K562 (cell line): ENCODE measurements at places on chromosomes 12 and 14. TPM values are rescaled to one million over a fixed set of nuclear protein-coding genes. Genes with fewer than 3 reads are reported as not detected.
A peak's percentile ranks its signal among the peaks of the same experiment; 100 is the strongest.

The FAM181A gene
- not detected in 2 replicates for total RNA-seq

DNA sequence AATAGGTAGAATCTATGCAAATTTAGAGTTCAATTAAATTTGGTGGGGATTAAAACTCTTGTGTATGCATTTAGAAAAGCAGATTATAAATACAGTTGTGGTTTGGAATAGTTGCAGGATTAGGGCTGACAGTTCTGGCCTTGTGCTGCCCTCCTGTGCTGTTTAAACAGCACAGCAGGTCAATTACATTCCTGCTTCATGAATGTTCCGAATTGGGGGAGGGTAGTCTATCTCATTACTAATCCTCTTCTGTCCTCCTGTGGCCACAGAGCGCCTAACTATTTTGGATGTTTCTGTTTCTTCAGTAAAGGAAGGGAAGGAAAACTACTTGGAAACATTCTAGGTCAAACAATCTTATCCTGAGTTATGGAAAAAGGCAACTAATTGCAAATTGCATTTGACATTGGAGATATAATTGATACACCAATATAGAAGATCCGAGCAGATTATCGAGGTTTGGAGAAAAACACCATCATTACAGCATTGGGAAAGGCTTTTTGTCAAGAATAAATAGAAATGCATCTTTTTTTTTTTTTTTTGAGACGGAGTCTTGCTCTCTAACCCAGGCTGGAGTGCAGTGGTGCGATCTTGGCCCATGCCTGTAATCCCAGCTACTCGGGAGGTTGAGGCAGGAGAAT lies 8.7 kb upstream of the GPR19 start:
- H3K4me3 ChIP-seq: no peak overlapping the region
- H3K27me3 ChIP-seq: no peaks in the 10 kb centered on the region
- H3K36me3 ChIP-seq: no peaks in the 10 kb centered on the region
- H3K27ac ChIP-seq: no peak overlapping the region
- peak; percentile 67 for DNase-seq

GRCh38 chr12:132584429-132584828 lies 26.0 kb downstream of the LRCOL1 start:
- peaks cover 11% of the 10 kb centered on the region for H3K27me3 ChIP-seq
- no peak overlapping the region for H3K4me3 ChIP-seq
- DNase-seq: no peak
- no peak overlapping the region for H3K27ac ChIP-seq

DNA sequence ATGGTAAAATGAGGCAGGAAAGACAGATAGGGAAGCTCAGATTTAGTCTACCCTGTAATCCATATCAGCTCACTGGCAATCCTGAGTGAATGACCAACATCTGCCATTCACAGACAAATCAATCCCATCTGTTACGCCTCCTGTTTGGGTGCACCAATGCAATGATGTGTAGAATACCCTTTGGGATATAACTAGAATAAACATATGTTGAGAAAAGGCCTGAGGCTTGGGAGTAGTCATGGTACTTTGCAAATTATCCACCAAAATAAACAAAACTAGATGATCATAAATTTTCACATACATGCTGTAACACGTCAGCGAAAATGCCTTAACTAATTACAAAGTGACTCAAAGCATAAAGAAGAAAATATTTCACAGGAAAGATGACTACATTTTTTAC lies 78.8 kb downstream of the KCNC2 start:
- H3K27ac ChIP-seq: no peak overlapping the region
- H3K4me3 ChIP-seq: no peak overlapping the region
- no peaks in the 10 kb centered on the region for H3K36me3 ChIP-seq

GRCh38 chr12:28237423-28237822 lies 47.2 kb downstream of the CCDC91 start:
- H3K4me1 ChIP-seq: 0 out of 2 replicates have a peak, but pooled peaks cover 4% of the 10 kb centered on the region
- DNase-seq: no peak
- H3K27ac ChIP-seq: no peak overlapping the region
- H3K27me3 ChIP-seq: no peaks in the 10 kb centered on the region
- H3K4me3 ChIP-seq: no peak overlapping the region
- peaks cover 4% of the 10 kb centered on the region; the same call in 1 of the 3 replicates for H3K36me3 ChIP-seq

The ANO4 gene
- total RNA-seq: not detected in 2 replicates

- no peak overlapping the region for H3K4me3 ChIP-seq
- DNase-seq: no peak
- no peaks in the 10 kb centered on the region for H3K36me3 ChIP-seq
Measured at GRCh38 chr14:89620436-89620835, 203.4 kb upstream of the FOXN3 start.

DNA sequence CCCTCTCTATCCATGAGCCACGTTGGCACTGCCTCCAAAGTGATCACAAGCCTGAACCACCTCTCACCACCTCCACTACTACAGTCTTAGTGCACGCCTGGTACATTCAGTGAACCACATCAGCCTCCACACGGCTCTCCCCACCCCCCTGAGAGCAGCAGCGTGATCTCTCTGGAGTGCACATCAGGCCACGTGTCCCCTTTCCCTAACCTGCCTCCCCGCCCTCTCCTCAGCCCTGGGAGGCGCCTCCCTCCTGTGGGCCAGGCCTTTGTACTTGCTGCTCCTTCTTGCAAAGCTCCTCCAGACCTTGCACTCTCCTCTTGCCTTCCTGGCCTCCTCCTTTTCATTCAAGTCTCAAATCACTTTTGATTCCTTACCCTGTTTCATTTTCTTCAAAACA lies 49.8 kb downstream of the SLC6A12 start:
- no peak overlapping the region for H3K27ac ChIP-seq
- H3K4me1 ChIP-seq: no peaks in the 10 kb centered on the region
- DNase-seq: no peak
- H3K27me3 ChIP-seq: peaks cover 7% of the 10 kb centered on the region; the same call in 1 of the 3 replicates
- no peak overlapping the region for H3K4me3 ChIP-seq

DNA sequence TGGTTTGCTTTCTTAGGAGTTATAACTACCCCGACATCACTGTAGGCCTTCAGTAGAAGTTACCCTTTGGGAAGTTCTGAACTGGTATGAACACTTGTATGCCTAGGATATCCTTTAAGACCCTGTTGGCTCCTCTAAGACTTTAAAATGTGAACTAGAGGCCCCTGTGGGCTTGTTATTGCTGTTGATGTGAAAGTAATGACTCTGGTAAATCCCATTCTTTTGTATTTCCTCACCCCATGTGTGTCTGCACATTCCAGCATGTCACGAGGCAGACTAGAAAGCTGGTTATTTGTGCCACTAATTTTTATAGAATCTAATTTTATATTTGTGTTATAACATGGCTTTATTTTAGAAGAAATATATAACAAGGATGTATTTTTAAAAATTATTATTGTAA lies 48.9 kb downstream of the SERPINA10 start:
- H3K4me1 ChIP-seq: no peaks in the 10 kb centered on the region
- H3K4me3 ChIP-seq: no peak overlapping the region
- DNase-seq: no peak
- H3K36me3 ChIP-seq: no peaks in the 10 kb centered on the region
- no peak overlapping the region for H3K27ac ChIP-seq
- H3K27me3 ChIP-seq: no peaks in the 10 kb centered on the region

GRCh38 chr12:29023436-29024076 lies 125.5 kb upstream of the FAR2 start:
- no peaks in the 10 kb centered on the region for H3K27me3 ChIP-seq
- H3K4me1 ChIP-seq: no peaks in the 10 kb centered on the region
- no peak overlapping the region for H3K27ac ChIP-seq
- DNase-seq: no peak

DNA sequence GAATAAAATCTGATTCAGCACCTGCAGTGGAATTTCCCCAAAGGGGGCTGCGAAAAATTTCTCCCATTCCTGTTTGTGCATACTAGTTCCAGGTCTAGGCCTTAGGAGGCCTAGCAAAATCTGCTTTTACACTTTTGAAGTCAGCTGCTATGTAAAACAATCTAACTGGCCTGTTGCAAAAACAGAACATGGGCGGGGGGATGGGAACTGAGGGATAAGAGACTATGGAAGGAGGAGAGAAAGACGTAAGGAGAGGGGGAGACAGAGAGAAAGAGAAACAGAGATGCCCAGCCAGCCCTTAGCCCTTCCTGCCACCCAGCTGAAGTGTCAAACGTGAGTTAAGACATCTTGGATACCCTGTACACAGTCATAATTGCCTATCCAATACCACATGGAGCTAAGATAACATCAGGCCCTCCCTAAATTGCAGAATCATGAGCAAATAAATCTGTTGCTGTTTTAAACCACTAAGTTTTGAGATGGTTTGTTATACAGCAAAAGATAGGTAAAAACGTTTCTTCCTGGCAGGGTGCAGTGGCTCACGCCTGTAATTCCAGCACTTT lies 45.6 kb downstream of the SPTLC2 start:
- no peak overlapping the region for H3K27ac ChIP-seq
- DNase-seq: no peak
- no peaks in the 10 kb centered on the region for H3K4me1 ChIP-seq
- no peak overlapping the region for H3K4me3 ChIP-seq
- H3K27me3 ChIP-seq: no peaks in the 10 kb centered on the region
- peaks cover 26% of the 10 kb centered on the region; the same call in 1 of the 3 replicates for H3K36me3 ChIP-seq

GRCh38 chr12:13425766-13426165 lies 229.2 kb downstream of the EMP1 start:
- H3K36me3 ChIP-seq: no peaks in the 10 kb centered on the region
- H3K27me3 ChIP-seq: no peaks in the 10 kb centered on the region
- H3K27ac ChIP-seq: no peak overlapping the region
- H3K4me3 ChIP-seq: no peak overlapping the region
- H3K4me1 ChIP-seq: no peaks in the 10 kb centered on the region
- DNase-seq: no peak

The IL26 gene
- not detected in 2 replicates for total RNA-seq

GRCh38 chr14:34723867-34724266 lies 9.5 kb upstream of the CFL2 start:
- H3K4me1 ChIP-seq: no peaks in the 10 kb centered on the region
- no peak overlapping the region for H3K4me3 ChIP-seq
- H3K27me3 ChIP-seq: no peaks in the 10 kb centered on the region
- DNase-seq: no peak
- no peak overlapping the region for H3K27ac ChIP-seq

GRCh38 chr14:73339846-73340595 lies 102.7 kb downstream of the PAPLN start:
- H3K27me3 ChIP-seq: no peaks in the 10 kb centered on the region
- peaks cover 2% of the 10 kb centered on the region; the same call in 1 of the 2 replicates for H3K4me1 ChIP-seq
- no peak overlapping the region for H3K4me3 ChIP-seq
- H3K36me3 ChIP-seq: no peaks in the 10 kb centered on the region; the same call in 2 of the 3 replicates
- DNase-seq: no peak
- no peak overlapping the region for H3K27ac ChIP-seq

GRCh38 chr12:113268136-113268535 lies 46.9 kb downstream of the TPCN1 start:
- no peak for DNase-seq
- peaks cover 42% of the 10 kb centered on the region; the same call in 2 of the 3 replicates for H3K36me3 ChIP-seq
- H3K27ac ChIP-seq: no peak overlapping the region
- peaks cover 16% of the 10 kb centered on the region for H3K4me1 ChIP-seq
- H3K27me3 ChIP-seq: no peaks in the 10 kb centered on the region

- no peak overlapping the region for H3K4me3 ChIP-seq
- no peak overlapping the region for H3K27ac ChIP-seq
- 0 out of 3 replicates have a peak, but pooled peaks cover 5% of the 10 kb centered on the region for H3K4me1 ChIP-seq
- no peaks in the 10 kb centered on the region for H3K36me3 ChIP-seq
Measured at GRCh38 chr14:69605738-69606137, 5.7 kb upstream of the SUSD6 start.
